ENCODE measurements at places on chromosomes 13 and 19.
A peak's percentile ranks its signal among the peaks of the same experiment; 100 is the strongest.

GRCh38 chr19:10219678-10220077 is 11.5 kb downstream of the S1PR2 start:
- peaks cover 15% of the 10 kb centered on the region for H3K36me3 ChIP-seq
- H3K4me3 ChIP-seq: no peak overlapping the region
- no peaks in the 10 kb centered on the region for H3K4me1 ChIP-seq
- no peak for DNase-seq
- no peaks in the 10 kb centered on the region for H3K27me3 ChIP-seq

DNA sequence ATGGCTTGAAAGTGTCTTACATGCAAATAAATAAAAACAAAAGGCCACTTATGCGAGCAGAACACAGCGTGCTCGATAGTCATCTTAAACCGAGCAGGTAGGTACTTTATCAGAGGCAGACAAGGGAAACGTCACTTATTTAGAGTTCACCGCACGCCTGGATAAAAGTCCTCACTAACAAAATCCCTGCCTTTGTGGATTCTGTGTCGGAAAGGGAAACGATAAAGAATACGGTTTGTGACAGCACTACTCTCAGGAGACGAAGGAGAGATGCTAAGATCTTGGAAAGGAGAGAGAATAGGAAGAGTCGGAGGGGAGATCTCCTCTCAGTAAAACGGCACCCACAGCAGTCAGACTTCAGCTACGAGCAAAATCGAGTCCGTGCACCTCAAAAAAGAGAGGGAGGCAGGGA is 581 bp downstream of the RCBTB1 start:
- peak overlapping the region; percentile 94 for H3K4me3 ChIP-seq
- H3K4me1 ChIP-seq: peaks cover 2% of the 10 kb centered on the region
- peaks cover 26% of the 10 kb centered on the region for H3K36me3 ChIP-seq
- H3K27me3 ChIP-seq: no peaks in the 10 kb centered on the region
- DNase-seq: peak; percentile 6

- H3K27ac ChIP-seq: no peak overlapping the region
- peaks cover under 1% of the 10 kb centered on the region for H3K36me3 ChIP-seq
- no peaks in the 10 kb centered on the region for H3K27me3 ChIP-seq
- no peak overlapping the region for H3K4me3 ChIP-seq
- H3K4me1 ChIP-seq: no peaks in the 10 kb centered on the region
Observed at GRCh38 chr13:49315036-49315565, 67.4 kb downstream of the CDADC1 start.

DNA sequence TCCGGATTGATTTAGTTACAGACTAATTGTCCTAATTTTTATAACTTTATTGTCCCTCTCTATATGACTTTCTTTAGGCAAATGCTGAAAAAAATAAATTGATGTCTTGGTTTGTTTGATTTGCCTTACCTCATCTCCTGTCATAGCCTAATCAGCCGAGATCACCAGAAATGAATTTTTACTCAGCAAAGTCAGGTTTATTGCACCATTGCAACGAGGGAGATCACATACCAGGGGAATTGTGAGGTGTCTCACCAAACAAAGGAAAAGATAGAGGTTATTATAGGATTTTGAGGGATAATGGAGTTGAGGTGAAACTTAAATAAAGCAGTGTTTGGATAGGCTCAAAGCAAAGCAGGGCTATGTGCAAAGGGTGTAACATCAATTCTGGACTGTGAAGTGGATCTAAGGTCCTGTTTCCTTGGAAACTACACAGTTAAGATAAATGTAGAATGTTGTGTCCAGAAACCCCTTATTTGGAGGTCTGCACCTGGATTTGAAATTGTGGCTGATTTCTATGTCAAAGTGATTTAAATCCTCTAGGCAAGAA is 372.6 kb downstream of the OXGR1 start:
- no peak overlapping the region for H3K27ac ChIP-seq
- H3K36me3 ChIP-seq: no peaks in the 10 kb centered on the region
- no peak overlapping the region for H3K4me3 ChIP-seq
- no peak for DNase-seq
- H3K4me1 ChIP-seq: no peaks in the 10 kb centered on the region
- no peaks in the 10 kb centered on the region for H3K27me3 ChIP-seq
